Uterine smooth muscle cell (primary cell): ENCODE measurements at places on chromosomes 16 and 17. TPM values are rescaled to one million over a fixed set of nuclear protein-coding genes. Genes with fewer than 3 reads are reported as not detected.

Gene SNN
- 14.3 and 16.1 TPM in 2 replicates for total RNA-seq

Gene YBX2
- total RNA-seq: under 0.01 TPM in 2 replicates

Gene SMG6
- 34.7 and 51.0 TPM in 2 replicates for total RNA-seq

Gene NPIPA3
- total RNA-seq: 0.12 and 1.00 TPM in 2 replicates

Gene TBC1D3K
- total RNA-seq: not detected in 2 replicates

Gene ATAD5
- total RNA-seq: 1.7 and 5.8 TPM in 2 replicates

Gene OTOP2
- not detected in 2 replicates for total RNA-seq

Gene ALKBH5
- 138 and 151 TPM in 2 replicates for total RNA-seq

Gene ZNF48
- 6.0 and 8.2 TPM in 2 replicates for total RNA-seq

Gene ZDHHC1
- 6.2 and 7.4 TPM in 2 replicates for total RNA-seq

Gene PLXDC1
- 0.11 TPM in 1 of 2 replicates, not detected in the other for total RNA-seq

Gene TMEM220
- total RNA-seq: 2.5 and 3.4 TPM in 2 replicates

Gene KRTAP9-6
- not detected in 2 replicates for total RNA-seq

Gene C17orf107
- 1.5 and 8.2 TPM in 2 replicates for total RNA-seq

Gene WNK4
- total RNA-seq: 2.9 and 4.3 TPM in 2 replicates

Gene KCNH6
- not detected in 2 replicates for total RNA-seq

Gene TEX14
- under 0.01 and 0.11 TPM in 2 replicates for total RNA-seq

Gene SYT17
- under 0.01 and 0.12 TPM in 2 replicates for total RNA-seq

Gene RAMP2
- 0.37 TPM in 1 of 2 replicates, not detected in the other for total RNA-seq

Gene DPEP3
- not detected in 2 replicates for total RNA-seq

Gene RPH3AL
- total RNA-seq: 3.4 and 4.2 TPM in 2 replicates

Gene ASIC2
- total RNA-seq: not detected in 2 replicates

Gene LCMT1
- total RNA-seq: 39.8 and 42.2 TPM in 2 replicates

Gene CCDC154
- 0.22 and 0.25 TPM in 2 replicates for total RNA-seq

Gene HAS3
- 0.25 and 0.44 TPM in 2 replicates for total RNA-seq

Gene XPO6
- total RNA-seq: 110 and 129 TPM in 2 replicates

Gene SERPINF2
- total RNA-seq: under 0.01 TPM in 1 of 2 replicates, not detected in the other

Gene MTHFSD
- total RNA-seq: 17.3 and 19.1 TPM in 2 replicates

Gene RAPGEFL1
- 1.7 and 2.5 TPM in 2 replicates for total RNA-seq

Gene HSD17B2
- total RNA-seq: not detected in 2 replicates

Gene CSH1
- not detected in 2 replicates for total RNA-seq

Gene PLEKHG4
- total RNA-seq: 21.5 and 25.0 TPM in 2 replicates

Gene NDE1
- 40.5 and 68.8 TPM in 2 replicates for total RNA-seq

Gene SHBG
- total RNA-seq: 0.11 and 0.37 TPM in 2 replicates

Gene MGRN1
- 29.2 and 34.5 TPM in 2 replicates for total RNA-seq

Gene FA2H
- not detected in 2 replicates for total RNA-seq

Gene OSGIN1
- 3.5 and 4.0 TPM in 2 replicates for total RNA-seq

Gene CHST4
- not detected in 2 replicates for total RNA-seq

Gene INCA1
- 0.11 and 0.37 TPM in 2 replicates for total RNA-seq

Gene GNPTG
- total RNA-seq: 25.1 and 47.0 TPM in 2 replicates

Gene ZNF287
- total RNA-seq: 6.1 and 6.3 TPM in 2 replicates

Gene ZSCAN10
- total RNA-seq: not detected in 2 replicates

Gene PLA2G10
- not detected in 2 replicates for total RNA-seq

Gene OTOP3
- total RNA-seq: not detected in 2 replicates

Gene NME1
- total RNA-seq: 143 and 233 TPM in 2 replicates

Gene HNF1B
- total RNA-seq: under 0.01 TPM in 1 of 2 replicates, not detected in the other

Gene ANKFN1
- under 0.01 TPM in 1 of 2 replicates, not detected in the other for total RNA-seq

Gene MYH2
- total RNA-seq: under 0.01 and 0.12 TPM in 2 replicates
